ENCODE measurements at places on chromosomes 12 and 14.

DNA sequence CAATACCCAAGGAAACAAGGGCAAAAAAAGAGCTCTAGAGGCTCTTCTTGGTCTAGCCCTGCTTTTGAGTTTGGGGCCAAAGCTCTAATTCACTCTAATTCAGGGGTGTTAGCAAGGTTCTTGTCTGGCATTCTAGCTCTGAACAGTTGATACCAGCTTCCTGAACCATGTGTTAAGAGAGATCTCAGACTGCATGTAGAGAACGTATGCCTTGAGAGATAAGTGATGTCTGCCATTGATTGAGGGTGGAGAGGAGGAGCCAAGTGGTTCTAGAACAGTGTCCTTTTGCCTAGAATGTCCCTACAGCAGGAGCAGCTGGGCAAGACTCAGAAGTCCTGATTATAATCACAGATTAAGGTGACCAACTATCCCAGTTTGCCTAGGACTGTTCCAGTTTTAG lies 18.2 kb upstream of the POC1B start:
- DNase-seq, result no peak

DNA sequence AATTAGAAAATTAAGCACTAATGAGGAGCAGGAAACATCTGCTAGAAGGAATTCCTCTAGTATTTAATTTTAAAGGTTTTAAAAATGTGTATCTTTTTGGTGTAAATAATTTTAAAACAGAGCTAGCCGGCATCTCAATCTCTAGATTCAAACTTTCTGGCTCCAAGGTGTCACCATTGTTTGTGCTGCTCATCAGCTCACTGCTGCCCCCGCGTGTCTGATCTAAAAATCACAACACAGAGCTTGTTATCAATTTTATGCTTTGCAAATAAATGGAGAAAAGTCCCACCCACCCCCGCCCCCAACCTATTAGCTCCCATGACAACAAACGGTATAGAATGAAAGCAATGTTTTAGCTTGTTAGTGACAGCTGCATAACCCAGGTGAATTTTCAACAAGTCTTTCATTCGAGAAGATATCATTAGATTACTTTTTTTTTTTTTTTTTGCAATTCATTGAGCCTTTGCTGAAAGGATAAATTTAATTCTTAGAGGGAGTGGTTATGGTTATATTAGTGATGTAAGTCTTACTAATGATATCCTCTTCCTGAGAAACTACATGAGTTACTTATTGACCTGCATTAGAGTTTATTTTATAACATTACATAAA lies 11.3 kb upstream of the ABHD12B start:
- DNase-seq, result peak; percentile 86

DNA sequence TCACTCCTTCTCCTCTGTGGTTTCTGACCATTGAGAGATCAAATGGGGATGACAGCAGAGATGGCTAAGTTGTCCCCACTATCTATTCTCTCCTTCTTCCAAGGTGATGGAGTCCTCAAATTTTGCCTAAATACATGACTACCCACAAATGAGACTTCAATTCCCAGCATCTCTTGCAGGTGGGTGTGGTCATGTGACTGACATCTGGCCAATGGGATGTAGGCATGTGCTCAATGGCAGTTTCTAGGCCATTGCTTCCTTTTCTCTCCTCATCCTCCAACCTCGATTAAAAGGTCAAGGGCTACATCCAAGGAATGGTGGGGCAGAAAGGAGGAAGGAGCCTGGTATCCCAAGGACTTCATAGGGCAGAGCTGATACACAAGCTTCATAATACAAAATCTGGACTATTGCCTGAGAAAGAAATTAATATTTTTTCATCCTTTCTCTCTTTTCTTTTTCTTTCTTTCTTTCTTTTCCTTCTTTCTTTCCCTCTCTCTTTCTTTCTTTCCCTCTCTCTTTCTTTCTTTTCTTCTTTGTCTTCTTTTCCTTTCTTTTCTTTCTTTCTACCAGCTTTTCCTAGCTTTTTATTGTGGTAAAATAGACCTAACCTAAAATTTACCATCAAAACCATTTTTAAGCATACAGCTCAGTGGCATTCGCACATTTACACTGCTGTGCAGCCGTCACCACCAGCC lies 100.9 kb upstream of the PRB2 start:
- DNase-seq, result no peak

- DNase-seq, result no peak
Measured at GRCh38 chr14:99688629-99689028, 4.5 kb downstream of the CYP46A1 start.

DNA sequence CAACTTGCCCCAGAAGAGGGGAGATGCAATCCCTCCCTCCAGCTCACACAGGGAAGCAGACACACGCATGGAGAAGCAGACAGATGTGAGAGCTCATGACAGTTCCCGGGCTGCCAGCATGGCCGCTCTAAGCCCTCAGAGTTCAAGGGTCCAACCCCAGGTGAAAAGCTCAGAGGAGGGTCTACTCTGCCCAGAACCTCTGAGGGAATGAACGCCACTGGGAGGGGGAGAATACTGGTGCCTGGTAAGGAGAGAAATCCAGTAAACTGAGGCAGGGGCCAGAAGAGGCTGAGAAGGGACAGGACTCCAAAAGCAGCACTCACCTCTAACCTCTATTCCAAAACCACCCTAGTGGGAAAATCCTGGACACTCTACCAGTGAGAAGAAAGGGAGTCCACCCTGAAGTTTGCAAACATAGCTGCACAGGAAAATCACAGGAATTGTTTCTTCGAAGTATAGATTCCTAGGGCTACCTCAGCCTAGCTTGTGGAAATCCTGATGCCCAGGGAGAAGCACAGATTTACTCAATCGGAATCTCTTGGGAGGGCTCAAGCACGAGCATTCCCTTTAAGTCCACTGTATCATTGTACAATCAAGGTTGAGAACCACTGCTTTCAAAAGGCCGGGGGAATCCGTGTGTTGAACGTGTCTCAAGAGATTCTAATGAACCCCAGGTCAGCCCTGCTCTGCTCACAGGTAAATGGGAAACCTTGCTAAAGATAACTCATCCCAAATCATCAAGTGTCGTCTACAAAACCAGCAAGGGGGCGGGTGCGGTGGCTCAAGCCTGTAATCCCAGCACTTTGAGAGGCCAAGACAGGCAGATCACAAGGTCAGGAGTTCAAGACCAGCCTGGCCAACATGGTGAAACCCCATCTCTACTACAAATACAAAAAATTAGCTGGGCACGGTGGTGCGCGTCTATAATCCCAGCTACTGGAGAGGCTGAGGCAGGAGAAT lies 34.3 kb upstream of the PLEKHG6 start:
- no peak for DNase-seq

DNA sequence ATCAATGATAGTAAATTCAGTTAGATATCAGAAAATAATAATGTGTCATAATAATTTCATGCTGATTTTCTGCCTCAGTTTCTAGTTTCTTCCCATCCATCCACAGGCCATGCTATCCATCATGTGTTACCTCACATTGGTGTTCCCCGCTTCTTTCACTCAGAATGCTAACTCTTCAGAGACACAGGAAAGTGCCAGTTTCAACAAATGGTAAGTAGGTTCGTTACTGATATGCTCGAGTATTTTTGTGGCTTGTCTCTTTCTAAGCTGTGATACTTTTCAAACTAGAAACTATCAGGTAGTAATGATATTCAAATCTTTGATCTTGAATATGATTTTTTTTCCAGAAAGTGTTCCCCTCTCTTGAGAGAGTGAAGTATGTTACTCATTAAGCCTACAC lies 1.5 kb downstream of the KLRB1 start:
- no peak for DNase-seq

DNA sequence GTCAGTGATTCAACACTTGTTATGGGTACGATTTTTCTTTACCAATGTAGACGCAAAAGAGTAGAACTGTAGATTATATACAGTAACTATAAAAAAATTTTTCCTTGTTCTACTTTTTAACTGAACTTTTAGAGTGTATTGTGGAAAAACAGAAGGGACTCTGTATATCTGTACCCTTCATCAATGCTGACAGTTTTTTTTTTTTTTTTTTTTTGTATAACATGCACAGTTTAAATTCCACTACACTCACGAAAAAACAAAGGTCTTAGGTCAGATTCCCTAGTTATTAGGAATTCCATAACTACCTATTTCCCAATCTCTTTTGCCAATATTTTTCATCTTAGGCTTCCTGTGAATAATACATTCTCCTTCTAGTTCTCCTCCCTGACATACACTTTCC lies 6.4 kb downstream of the DDHD1 start:
- DNase-seq, result no peak

- DNase-seq, result no peak
Measured at GRCh38 chr14:69464829-69465228, 19.7 kb upstream of the PLEKHD1 start.

DNA sequence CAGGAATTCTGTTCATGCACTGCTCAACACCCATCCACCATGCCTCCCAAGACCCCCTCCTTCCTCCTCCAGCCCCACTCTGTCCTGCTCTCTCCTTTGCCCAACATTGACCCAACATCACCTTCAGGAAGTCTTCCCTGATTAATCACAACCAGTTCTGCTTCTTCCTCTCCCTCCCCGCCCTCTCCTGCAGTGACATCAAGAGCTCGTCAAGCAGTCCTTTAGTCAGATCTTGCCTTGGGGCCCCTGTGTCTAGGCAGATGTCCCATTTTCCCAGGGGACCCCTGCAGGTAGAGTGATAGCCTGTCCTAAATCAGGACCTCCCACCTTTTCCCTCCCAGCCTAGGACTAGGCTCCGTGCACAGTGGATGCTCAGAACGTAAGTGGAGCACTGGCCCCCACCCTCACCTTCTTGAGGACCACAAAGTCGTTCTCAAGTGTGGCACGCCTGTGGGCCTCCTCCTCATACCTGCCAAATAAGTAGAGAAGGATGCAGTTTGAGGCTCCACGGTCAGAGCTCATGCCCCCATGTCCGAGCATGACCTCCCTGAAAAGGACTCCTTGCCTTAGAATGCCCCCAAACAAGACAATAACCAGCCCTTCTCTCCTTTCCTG lies 2.3 kb downstream of the KRT78 start:
- no peak for DNase-seq

GRCh38 chr14:59282378-59282765 lies 93.9 kb downstream of the DAAM1 start:
- no peak for DNase-seq

GRCh38 chr14:35985474-35986218 lies 159.5 kb downstream of the BRMS1L start:
- no peak for DNase-seq

- DNase-seq, result no peak
Measured at GRCh38 chr14:96252323-96252998, 3.5 kb upstream of the BDKRB1 start.

DNA sequence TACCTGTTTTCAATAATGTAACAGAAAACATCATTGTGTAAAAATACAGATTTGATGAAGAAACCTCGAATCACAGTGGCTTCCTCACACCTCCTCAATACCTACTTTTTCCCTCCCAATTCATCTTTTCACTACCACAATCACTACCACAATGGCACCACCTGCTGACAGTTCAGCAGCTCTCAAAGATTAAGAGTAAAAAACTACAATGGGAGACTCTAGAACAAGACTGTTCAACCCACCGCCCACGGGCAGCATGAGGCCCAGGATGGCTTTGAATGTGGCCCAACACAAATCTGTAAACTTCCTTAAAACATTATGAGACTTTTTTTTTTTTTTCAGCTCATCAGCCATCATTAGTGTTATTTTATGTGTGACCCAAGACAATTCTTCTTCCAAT lies 15.2 kb downstream of the MED6 start:
- DNase-seq, result no peak

Measured in stimulated activated CD8-positive, alpha-beta memory T cell treated with anti-CD3 and anti-CD28 coated beads, Interleukin-7, amount 100 ng/mL, for 4 hours (primary cell).